Stimulated activated naive CD4-positive, alpha-beta T cell treated with Interleukin-2 at 50 U/mL for 16 hours (primary cell): ENCODE measurements at places on chromosomes 7 and 10.

DNA sequence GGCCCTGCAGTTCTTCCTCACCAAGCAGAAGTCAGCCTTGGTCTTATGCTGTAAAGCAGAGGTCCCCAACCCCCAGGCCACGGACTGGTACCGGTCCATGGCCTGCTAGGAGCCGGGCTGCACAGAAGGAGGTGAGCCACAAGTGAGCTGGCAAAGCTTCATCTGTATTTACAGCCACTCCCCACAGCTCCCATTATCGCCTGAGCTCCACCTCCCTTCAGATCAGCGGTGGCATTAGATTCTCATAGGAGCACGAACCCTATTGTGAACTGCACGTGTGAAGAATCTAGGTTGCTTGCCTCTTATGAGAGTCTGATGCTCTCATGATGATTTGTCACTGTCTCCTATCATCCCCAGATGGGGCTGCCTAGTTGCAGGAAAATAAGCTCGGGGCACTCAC is 87.6 kb upstream of the NEBL start:
- DNase-seq: no peak

DNA sequence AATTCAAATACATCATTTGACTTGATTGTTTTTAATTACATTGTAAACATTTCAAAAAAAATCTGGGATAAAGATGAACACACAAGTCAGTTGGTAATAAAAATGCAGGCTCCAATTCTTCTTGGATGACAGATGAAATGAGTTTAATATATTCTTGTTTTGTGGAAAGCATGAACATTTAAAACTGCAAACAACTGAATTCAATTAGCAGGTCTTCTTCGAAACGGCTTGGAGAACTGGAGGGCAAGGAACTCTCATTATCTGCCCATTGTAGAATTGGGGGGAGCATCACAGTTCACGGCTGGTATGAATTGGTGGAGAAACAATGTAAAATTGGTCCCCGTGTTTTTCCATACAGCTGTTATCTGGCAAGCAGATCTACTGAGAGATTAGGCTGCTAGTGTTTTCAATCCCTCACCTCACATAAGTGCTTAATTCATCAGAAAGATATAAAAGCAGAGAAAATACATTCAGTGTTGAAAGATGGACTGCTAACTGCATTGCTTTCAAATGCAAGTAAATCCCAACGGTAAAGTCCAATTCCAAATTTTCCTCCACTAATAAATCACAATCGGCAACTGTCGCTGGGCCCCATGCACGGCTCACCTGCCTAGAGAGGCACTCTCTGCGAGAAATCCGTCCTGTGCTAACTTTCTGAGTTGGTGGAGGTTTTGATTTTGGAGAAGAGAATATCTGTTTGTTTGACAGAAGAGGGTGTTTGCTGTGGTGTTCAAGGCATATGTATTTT is 199.5 kb downstream of the ZNF438 start:
- no peak for DNase-seq

DNA sequence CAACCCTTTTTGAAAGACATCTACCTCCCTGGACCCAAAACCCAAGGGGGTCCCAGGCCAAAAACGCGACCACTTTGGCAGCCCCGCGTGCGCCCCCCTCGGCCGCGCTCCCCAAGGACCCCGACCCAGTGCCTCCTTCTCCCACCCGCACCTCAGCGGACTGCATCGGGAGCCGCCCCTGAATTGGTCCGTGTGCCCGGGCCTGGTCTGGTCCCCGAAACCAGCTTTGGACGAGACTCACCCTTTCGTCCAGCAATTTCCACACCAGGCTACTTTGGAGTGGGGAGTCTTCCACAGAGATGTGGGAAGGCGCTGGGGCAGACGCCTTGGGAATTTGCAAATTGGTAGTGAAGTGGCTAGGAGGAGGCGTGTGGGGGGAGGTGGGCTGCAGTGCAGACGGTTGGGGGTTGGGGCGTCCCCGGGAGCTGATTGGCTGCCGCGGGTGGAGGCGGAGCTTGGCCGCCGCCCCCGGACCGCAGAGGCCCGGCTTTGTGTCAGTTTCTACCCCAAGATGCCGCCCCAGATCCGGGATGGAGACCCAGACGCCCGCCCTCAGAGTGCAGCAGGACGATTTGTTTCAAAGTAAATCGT is 16.9 kb downstream of the TCAF1 start:
- DNase-seq: no peak

DNA sequence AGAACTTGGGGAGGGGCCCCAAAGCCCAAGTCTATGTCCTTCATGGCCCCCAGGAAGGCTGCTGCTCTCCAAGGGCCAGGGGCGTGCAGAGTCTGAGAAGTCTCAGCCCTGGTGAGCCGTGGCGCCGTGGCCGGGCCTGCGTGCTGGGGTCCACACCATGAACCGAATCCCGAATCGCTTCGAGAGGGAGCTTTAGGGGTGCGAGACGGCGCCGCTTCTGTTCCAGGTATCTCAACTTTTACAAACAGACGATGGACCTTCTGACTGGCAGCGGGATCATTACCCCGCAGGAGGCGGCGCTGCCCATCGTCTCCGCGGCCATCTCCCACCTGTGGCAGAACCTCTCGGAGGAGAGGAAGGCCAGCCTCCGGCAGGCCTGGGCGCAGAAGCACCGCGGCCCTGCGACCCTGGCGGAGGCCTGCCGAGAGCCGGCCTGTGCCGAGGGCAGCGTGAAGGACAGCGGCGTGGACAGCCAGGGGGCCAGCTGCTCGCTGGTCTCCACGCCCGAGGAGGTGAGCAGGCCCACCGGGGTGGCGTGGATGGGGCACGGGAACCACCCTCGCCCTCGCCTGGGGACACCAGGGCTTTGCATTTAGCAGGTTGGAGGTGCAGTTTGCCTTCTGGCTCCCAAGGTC is 12.7 kb downstream of the STRA8 start:
- no peak for DNase-seq

GRCh38 chr10:60611291-60611747 is 167.0 kb upstream of the CDK1 start:
- DNase-seq: peak; percentile 1

DNA sequence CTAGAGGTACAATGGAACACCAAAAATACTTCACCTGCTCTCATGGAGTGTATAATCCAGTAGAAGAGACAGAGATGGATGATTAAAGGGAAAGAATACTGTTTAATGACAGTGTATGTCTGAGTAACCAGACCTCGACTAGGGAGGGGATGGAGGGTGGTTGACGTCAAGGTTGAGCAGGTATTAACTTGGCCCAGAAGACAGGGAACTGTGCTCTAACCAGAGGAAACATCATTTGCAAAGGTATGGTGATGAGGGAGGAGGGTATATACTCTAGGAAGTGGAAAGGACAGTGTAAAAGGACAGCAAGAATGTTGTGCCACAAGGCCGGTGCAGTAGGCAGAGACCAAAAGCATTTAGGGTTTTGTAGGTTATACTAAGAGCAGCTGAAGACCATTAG is 2.9 kb downstream of the MIOS start:
- DNase-seq: no peak

- DNase-seq: no peak
Measured at GRCh38 chr10:105247831-105248499, 606.9 kb downstream of the SORCS3 start.

DNA sequence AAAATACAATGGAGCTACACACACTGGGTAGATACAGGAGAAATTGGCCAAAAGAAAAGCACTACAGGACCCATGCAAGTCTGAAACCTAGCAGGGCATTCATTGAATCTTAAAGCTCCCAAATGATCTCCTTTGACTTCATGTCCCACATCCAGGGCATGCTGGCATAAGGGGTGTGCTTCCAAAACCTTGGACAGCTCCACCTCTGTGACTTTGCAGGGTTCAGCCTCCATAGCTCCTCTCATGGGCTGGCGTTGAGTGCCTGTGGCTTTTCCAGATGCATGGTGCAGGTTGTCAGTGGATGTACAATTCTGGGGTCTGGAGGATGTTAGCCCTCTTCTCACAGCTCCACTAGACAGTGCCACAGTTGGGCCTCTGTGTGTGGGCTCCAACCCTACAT is 626.3 kb upstream of the POT1 start:
- DNase-seq: no peak

GRCh38 chr10:1308962-1309616 is 252.9 kb downstream of the WDR37 start:
- DNase-seq: no peak

DNA sequence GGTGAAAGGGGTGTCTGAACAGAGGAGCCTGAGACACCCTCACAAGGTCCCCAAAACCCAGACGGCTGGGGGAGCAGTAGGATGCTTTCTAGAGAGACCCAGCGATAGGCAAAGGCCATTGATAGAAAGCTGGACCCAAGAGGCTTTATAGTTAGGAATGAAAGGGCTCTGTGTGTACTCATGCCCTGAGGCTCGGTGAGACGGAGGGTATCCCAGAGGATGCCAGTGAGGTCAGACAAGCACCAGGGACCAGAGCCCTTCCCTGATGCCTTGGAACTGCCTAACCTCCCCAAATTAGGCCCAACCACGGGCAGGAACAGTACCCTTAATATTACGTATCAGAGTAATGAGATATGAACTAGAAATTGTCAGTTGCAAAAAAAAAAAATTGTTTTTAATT is 48.6 kb upstream of the RTKN2 start:
- DNase-seq: no peak

- peak; percentile 54 for DNase-seq
Measured at GRCh38 chr10:6563075-6563474, 17.0 kb downstream of the PRKCQ start.

GRCh38 chr7:1937252-1937605 is 267.2 kb downstream of the ELFN1 start:
- DNase-seq: no peak

- DNase-seq: no peak
Measured at GRCh38 chr10:101114646-101115045, 16.5 kb upstream of the TLX1 start.

DNA sequence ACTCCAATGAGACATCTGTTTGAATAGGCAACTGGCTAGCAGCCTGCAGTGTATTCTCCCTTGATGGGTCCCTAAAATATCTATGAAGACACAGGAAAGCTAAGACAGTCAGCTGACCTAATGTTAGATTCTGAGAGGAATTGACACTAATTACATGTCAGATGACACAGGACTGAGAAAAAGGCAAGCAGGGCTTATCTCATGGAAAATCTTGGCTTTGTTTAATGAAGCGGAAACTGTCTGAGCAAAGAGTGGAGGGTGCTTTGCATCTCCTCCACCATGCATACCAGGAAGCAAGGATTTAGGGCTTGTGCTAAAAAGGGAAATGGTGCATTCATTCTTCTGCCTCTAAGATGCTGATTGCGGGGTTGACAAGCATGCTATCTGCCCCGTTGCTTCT is 135.5 kb upstream of the GLI3 start:
- no peak for DNase-seq

- DNase-seq: no peak
Measured at GRCh38 chr7:157926107-157926506, 589.3 kb downstream of the DNAJB6 start.

DNA sequence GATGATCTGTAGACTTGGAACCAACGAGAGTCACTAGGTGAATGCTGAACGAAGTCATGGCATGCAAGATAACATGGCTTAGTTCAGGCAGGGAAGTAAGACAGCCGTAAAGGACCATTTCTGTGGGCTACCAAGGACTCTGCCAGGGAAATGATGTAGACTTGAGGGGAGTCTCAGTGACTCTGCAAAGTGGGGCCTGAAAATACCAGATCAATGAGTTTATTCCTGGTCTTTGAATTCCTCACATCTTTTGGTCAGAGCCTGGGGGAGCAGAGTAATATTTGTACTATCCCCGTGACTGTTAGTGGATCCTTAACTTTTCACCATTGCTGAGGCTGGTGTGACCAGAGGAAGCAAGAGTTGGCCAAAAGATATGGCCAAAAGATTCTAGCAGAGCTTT is 60.7 kb upstream of the INHBA start:
- DNase-seq: no peak

DNA sequence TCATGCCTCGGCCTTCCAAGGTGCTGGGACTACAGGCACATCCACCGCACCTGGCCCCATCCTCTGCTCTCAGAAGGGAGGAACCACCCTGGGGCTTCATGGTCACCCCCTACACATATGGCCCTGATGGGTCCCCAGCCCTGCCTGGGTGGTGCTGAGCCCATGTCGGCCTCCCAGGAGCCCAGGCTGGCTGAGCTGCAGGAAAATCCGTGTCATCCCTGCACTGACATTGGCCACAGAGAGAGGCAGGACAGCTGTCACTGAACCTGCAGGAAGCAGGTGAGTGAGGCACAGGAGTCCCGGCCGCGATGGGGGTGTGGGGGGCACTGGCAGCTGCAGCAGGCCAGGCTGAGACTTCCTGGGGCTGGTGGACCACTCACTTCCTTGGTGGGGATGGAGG is 8.0 kb downstream of the GRIFIN start:
- no peak for DNase-seq

- no peak for DNase-seq
Measured at GRCh38 chr10:63819753-63820329, 298.6 kb downstream of the REEP3 start.

DNA sequence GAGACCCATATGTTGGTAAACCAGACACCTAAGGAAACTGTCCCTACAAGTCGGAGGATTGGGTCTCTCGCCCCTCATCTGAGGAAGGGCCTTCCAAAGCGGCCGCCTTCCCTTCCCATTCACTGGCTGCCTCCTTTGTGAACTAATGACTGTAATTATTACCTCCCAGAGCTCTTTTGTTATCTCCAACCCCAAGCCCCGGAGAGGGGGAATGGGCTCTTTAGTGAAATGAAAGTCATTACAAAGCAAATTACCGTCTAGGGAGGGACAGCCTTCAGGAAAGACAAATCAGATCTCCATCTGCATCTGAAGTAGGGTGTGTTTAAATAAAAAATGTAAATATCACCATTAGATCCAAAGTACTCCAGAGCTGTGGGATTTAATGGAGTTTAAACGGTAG is 2.6 kb upstream of the GAD2 start:
- DNase-seq: no peak

- no peak for DNase-seq
Measured at GRCh38 chr7:131197920-131198615, 129.6 kb upstream of the MKLN1 start.

- DNase-seq: no peak
Measured at GRCh38 chr7:27784399-27785053, 44.6 kb downstream of the TAX1BP1 start.

- DNase-seq: no peak
Measured at GRCh38 chr7:98398567-98399372, 2.1 kb downstream of the BAIAP2L1 start.

- no peak for DNase-seq
Measured at GRCh38 chr10:3902809-3903410, 117.9 kb upstream of the KLF6 start.

- DNase-seq: no peak
Measured at GRCh38 chr10:18683427-18683826, 24.2 kb downstream of the ARL5B start.

- DNase-seq: no peak
Measured at GRCh38 chr10:130062976-130063375, 47.7 kb downstream of the C10orf143 start.

- DNase-seq: no peak
Measured at GRCh38 chr10:47167591-47167990, 132.4 kb upstream of the GDF10 start.

DNA sequence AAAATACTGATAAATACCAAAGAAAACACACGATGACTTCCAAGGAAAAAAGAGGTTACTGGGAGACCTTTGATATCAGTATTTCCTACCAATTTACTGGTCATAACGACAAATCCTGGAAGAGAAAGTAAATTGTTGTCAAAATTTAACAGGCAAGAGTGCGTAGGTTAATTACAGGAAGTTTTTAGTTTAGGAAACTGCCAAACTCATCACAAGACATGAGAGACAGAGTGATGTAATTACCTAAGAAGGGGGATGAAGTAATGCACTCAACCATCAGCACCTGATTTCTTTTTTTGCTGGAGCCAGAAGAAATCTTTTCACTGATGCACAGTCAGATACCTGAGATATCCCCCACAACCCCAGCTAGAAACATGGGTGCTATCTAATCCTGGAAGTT is 16.8 kb downstream of the MACC1 start:
- DNase-seq: no peak
